Foreskin keratinocyte (primary cell): ENCODE measurements at places on chromosomes 3 and 15. TPM values are rescaled to one million over a fixed set of nuclear protein-coding genes. Genes with fewer than 3 reads are reported as not detected.

Gene ARF4
- polyA plus RNA-seq: 219 and 221 TPM in 2 replicates

Gene TRMT10C
- 25.1 and 28.1 TPM in 2 replicates for polyA plus RNA-seq

Gene LSMEM2
- 0.04 TPM in 1 of 2 replicates, not detected in the other for polyA plus RNA-seq

Gene GNAT1
- polyA plus RNA-seq: not detected in 2 replicates

Gene SAXO2
- polyA plus RNA-seq: 1.0 and 1.2 TPM in 2 replicates

Gene PLA1A
- not detected in 2 replicates for polyA plus RNA-seq

Gene EHHADH
- polyA plus RNA-seq: 1.9 and 2.2 TPM in 2 replicates

Gene MITF
- 0.47 and 0.51 TPM in 2 replicates for polyA plus RNA-seq

Gene UBA7
- 3.9 and 4.8 TPM in 2 replicates for polyA plus RNA-seq

Gene TRAIP
- polyA plus RNA-seq: 14.5 and 16.0 TPM in 2 replicates

Gene ATP13A4
- polyA plus RNA-seq: not detected in 2 replicates

Gene WDR48
- 7.0 and 7.2 TPM in 2 replicates for polyA plus RNA-seq

Gene CHRNA7
- polyA plus RNA-seq: 0.22 and 0.38 TPM in 2 replicates

Gene CCDC54
- not detected in 2 replicates for polyA plus RNA-seq

Gene MB21D2
- 6.9 and 8.2 TPM in 2 replicates for polyA plus RNA-seq

Gene TUBGCP5
- 5.6 and 6.7 TPM in 2 replicates for polyA plus RNA-seq

Gene GPR27
- polyA plus RNA-seq: 0.16 and 0.25 TPM in 2 replicates

Gene ITIH3
- polyA plus RNA-seq: not detected in 2 replicates

Gene WDR49
- polyA plus RNA-seq: not detected in 2 replicates

Gene NPTN
- 65.2 and 89.3 TPM in 2 replicates for polyA plus RNA-seq

Gene SLC51B
- not detected in 2 replicates for polyA plus RNA-seq

Gene PAK6
- polyA plus RNA-seq: 8.9 and 9.0 TPM in 2 replicates

Gene BNC1
- polyA plus RNA-seq: 44.4 and 45.4 TPM in 2 replicates

Gene MYZAP
- polyA plus RNA-seq: 1.7 and 2.0 TPM in 2 replicates
